ENCODE measurements at places on chromosomes 7 and 10.

- no peak for DNase-seq
These were observed 78.8 kb downstream of the PDSS1 start for GRCh38 chr10:26776258-26776657.

DNA sequence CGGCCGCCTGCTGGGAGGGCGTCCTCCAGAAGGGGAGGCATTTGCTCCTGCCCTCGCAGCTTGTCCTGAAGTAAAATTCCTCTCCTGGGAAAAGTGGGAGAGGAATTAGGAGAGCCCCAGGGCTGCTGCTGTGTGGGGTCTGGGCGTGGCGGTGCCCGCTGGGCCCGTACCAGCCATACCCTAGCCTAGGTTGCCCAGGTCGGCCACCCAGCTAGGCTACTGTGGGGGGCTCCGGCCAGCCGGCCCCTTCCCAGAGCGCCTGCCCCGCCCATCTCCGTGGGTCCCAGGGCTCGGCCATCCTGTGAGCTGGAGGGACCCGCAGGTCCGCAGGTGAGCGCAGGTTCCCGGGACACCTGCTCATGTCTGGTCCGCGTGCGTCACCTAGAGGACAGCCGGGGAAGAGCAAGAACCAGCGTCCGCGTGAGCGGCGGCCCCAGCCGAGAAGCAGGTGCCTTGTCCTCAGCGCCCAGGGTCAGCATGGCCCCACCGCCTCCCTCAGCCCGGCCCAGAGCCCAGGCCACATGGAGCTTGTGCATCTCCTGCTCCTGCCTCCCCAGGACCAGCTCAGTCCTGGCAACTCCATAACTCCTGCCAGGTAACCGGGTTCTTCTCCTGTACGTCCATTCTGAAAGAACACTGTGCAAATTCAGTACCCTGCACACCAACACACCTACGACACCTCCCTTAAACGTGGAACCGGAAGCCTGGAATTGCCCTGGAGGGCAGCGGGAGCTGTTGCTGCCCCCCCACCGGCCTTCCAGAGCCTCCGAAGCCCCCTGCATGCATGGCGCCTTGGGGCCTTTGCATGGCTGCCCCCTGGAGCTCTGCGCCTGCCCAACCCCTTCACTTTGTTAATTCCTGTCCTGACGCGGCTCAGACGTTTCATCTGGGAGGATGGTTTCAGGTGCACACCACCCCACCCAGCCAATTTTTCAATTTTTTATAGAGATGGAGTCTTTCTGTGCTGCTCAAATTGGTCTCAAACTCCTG, 22.8 kb upstream of the FOXL3 start:
- DNase-seq: no peak

GRCh38 chr7:143299840-143300239, 11.7 kb downstream of the CASP2 start:
- peak; percentile 51 for DNase-seq

DNA sequence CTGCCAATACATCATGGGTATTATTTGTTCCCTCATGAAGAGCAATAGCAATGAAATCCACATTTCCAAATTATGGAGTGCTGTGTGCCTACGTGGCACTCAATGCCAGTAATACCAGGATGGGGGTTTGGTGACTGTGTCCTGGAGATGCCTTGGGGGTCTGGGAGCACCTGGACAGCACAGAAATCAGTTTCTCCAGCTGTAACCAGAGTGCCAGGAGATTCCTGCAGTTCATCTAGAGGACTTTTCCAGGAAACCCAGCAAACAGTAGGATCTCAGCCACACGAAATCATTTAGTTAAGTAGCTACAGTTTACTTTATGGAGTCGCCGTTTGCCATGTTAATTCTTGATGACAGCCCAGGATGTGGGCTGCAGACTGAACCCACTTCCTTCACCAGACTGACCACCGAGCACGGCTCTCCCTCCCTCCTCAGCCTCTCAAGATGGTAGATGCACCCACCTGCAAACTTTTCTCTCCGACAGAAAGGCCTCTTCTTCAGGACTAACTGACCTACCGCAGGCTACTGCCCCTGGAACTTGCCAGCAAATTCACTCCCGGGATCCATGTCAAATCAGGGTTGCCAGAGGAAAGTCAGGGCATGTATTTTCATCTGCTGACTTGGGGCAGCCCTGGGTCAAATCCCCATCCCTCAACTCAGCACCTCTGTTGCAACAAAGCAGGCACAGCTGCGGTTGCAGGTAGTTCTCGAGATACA, 30.3 kb downstream of the MKI67 start:
- DNase-seq: no peak

GRCh38 chr10:48400850-48401220, 94.4 kb downstream of the MAPK8 start:
- no peak for DNase-seq

- no peak for DNase-seq
These were observed 60.5 kb downstream of the PPP1R17 start for GRCh38 chr7:31747553-31747952.

DNA sequence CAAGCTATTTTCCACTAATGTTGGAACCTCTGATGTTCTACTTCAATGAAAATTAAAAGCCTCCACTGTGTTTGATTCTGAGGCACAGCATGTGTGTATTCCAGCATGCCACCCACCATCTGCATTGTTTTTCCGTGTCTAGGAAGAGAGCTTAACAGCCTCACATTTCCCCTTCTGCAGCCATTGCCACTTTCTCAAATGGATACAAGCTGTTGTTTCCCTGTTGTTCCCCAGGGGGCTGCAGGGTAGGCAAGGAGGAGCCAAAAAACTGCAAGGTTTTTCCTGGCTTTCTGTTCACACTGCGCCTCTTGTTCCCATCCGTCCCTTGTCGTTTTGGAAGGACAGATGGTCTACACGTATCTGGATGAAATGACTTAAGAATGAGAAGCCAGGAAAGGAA, 72.3 kb upstream of the DNAJB12 start:
- DNase-seq: no peak
